Smooth muscle cell of the brain vasculature (primary cell): ENCODE measurements at places on chromosomes 3 and 15.
A peak's percentile ranks its signal among the peaks of the same experiment; 100 is the strongest.

DNA sequence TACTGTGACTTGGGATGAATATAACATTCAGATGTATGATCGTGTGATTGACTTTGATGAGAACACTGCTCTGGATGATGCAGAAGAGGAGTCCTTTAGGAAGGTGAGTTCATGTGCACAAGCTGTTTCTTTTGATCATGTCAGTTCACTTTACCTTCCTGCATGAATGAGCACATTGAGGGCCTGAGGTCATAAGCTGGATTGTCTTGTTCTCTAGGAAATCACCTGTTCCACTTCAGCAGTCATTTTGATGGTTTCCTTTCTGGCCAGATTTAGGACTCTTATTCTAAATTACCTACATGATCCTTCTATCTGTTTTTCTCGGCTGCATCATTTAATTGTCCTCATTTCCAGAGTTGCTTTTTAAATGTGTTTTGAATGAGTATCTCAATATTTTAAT is 4.1 kb downstream of the RCN2 start:
- DNase-seq = no peak

GRCh38 chr3:170961616-170962400 is 53.4 kb upstream of the EIF5A2 start:
- peak; percentile 29 for DNase-seq

DNA sequence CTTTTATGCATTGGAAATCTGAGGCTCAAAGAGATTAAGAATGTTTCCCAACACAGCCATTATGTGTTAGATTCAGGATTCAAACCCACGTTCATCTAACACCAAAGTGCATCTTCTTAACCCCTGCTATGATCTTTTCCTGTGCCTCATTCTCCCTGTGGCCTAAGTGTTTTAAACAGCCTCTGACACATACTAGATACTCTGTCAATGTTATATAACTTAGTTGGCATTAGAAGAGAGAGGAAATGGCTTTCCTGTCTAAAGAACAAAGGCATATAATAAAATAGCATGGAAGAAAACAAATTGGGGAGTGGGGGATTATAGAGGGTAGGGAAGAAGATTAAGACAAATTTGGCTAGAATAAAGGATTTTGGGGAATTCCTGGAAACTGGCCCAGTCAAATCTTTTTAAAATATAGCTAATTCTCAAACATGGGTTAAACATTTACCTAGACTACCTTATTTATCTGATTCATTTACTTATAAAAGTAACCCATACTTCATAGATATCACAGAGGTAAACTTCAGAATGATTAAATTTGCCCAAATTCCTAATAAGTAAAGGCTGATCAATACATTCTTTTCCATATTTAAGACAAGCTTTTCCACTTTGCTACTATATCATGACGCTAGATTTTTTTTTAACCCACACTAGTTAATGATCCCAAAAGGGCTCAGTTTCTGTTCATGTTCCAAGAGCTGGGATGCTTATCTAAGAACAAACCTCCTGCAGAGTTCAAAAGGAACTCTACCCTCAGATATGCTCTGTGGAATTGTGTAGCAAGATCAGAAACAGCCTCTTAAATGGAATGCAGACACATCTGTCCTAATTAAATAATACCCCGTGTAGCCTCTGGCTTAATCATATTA is 122.9 kb upstream of the PTPRG start:
- no peak for DNase-seq

- DNase-seq = peak; percentile 43
These were observed 70.7 kb downstream of the WNT5A start for GRCh38 chr3:55416331-55416821.

GRCh38 chr15:70271422-70272088 is 173.8 kb upstream of the TLE3 start:
- peak; percentile 89 for DNase-seq

- DNase-seq = no peak
These were observed 19.1 kb upstream of the XIRP1 start for GRCh38 chr3:39211332-39212130.

DNA sequence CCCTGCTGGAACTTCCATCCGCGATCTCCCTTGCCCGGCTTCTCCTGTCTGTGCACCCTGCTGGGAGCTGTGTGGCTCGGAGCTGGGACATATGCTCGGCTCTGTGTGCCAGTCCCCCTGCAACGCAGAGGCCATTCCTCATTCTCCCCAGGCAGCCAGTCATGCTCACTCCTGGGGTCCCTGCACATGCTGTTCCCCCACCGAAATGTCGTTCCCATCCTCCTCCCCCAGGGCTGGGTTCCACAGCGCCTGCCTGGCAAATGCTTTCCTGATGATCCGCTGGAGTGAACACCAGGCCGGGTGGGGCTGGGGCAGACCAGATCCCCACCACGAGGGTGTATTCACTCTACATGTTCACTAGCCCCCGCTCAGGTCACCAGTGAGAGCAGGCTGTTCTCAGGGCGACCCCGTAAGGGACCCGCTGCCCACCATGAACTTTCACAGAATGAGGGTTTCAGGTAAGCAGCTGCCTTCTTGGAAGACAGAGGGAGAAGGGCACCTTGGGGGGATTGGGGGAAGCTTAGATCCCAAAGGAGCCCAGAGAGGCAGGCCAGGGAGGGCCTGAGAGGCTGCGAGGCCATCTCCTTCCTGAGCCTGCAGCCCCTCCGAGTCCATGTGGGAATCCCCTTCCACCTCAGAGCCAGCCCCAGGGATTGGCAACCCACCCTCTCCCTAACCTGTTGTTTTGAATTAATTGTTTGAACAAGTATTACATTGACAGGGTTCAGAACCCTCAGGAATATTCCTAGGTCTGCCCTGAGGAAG is 88.7 kb upstream of the IQSEC1 start:
- DNase-seq = no peak

DNA sequence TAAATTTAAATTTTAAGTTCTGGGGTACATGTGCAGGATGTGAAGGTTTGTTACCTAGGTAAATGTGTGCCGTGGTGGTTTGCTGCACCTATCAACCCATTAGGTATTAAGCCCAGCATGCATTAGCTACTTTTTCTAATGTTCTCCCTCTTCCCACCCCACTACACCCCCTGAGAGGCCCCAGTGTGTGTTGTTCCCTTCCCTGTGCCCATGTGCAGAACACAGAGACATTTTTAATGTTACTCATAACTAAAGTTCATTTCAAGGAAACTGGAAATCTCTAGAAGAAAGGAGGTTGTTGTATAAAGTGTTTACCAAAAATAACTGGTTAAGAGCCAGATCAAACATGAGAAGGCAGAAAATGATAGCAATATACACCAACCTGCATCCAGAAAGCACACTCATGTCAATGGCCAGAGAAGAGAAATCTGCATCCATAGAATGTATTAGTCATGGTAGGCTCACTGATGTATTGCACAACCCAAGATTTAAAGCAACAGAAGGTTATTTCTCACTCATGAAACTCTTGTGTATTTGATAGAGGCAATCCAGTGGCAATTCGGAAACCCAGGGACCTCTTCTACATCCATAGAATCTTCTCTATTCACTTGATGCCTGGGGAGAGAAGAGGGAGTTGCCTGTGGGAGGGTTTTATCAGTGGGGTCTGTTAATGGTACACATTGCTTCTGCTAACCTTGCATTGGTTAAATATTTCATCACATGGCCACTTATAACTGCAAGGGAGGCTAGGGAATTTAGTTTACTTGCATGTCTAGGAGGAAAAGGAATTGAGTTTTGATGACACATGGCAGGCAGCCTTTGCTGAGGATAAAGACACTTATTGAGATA is 321.9 kb upstream of the RASGRP1 start:
- DNase-seq = no peak

DNA sequence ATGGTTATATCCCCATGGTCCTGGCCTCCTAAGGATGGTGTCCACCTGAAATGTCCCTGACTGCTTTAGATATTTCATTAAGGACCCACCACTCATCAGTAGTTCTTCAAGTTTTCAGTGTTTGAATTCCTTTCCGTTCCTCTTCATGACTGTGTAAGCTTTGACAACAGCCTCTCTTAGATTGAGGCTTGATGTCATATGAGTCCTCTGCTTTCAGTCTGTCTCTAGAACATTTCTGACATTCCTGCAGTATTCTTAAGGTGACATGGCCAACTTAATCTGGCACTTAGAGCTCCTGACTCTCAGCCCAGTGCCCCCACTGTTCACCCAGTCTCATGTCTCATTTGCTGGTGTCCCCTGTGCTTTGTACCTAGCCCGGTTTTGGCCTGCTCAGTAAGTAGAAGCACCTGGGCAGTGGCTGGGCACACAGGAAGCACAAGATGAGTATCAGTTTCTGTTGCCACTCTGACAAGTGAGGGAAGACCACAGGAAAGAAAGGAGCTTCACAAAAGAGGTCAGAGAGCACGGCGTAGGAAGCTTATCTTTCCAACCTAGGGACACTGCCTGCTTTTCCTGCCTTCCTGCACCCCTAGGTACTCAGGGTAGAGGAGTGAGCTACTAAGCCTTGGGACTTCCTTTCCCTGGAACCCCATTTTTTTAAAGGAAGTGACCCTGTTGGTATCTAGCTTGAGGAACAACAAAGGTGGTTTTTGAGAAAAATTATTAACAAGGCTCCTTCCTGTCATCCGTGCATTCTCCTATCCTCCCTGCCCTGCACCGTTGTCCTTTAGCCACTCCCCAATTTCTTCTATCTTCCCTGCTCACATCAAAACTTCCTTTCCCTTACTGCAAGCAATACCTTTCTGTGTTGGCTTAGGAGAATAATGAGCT is 103.1 kb downstream of the KLHL25 start:
- no peak for DNase-seq

- no peak for DNase-seq
These were observed 130.2 kb upstream of the FEZF2 start for GRCh38 chr3:62503516-62503915.

- DNase-seq = no peak
These were observed 140.7 kb downstream of the FHIT start for GRCh38 chr3:61110576-61110975.

DNA sequence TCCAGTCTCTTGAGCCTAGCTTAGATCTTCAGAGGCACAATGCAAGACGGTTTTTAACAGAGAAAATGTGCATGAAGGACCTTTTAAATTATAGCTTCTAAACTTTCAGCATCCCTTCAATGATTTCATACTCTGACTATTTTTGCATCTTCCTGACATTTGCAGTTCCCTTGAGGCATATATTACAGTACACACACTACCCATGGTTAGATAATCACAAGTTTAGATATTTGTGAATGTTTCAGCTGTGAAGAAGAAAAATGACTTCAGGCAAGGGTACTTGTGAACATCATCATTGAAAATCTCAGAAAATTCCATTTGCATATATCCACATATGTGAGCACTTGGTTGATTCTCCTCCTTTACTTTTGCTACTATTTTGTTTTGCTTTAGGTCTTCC is 341.5 kb downstream of the ROBO2 start:
- DNase-seq = no peak

DNA sequence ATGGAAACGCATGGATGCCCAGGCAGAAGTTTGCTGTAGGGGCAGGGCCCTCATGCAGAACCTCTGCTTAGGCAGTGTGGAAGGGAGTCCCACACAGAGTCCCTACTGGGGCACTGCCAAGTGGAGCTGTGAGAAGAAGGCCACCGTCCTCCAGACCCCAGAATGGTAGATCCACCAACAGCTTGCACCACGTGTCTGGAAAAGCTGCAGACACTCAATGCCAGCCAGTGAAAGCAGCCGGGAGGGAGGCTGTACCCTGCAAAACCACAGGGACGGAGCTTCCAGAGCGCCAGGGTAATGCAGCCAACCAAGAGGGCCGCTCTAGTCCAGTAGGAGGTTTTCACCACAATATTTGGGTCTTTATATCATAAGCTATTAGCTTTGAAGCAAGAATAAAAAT is 97.1 kb upstream of the IQSEC1 start:
- no peak for DNase-seq

DNA sequence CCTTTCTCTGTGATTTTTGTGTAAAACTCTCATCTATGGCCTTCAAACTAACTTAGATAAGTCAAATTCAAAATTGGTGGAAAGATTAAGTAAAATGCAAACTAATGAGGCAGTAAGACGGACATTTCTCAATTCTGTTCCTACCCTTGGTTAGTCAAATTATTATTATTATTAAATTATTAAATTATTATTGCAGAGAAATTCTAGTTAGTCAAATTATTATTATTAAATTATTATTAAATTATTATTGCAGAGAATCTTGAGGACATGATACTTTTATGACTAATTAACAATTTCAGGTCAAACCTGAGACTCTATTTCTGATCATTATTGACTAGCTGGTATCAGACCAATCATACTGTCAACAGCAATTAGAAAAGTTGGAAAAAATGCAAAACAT is 845.0 kb upstream of the NECTIN3 start:
- no peak for DNase-seq

- DNase-seq = no peak
These were observed 99.2 kb downstream of the AGBL1 start for GRCh38 chr15:86178845-86179244.

- no peak for DNase-seq
These were observed 14.8 kb upstream of the RBP2 start for GRCh38 chr3:139491027-139491700.

DNA sequence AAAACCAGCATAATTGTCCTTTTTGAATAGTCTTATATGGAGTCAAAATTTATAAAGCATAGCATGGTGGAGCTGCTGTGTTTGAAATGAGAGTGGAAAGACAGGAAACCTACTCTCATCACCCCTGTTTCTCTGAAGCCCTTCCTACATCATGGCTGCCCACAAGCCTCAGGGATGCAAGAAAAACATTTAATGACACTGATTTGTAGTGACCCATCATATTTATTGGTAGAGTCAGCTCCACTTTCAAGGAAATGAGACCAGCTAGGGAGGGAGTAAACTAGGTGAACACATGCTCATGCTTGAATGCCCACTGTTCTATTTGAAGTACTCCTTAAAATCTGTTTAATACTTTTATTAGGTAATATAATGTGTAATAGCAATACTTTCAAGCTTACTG is 494.3 kb upstream of the KCNMB2 start:
- no peak for DNase-seq

GRCh38 chr3:150811984-150812383 is 49.0 kb upstream of the SIAH2 start:
- DNase-seq = no peak

DNA sequence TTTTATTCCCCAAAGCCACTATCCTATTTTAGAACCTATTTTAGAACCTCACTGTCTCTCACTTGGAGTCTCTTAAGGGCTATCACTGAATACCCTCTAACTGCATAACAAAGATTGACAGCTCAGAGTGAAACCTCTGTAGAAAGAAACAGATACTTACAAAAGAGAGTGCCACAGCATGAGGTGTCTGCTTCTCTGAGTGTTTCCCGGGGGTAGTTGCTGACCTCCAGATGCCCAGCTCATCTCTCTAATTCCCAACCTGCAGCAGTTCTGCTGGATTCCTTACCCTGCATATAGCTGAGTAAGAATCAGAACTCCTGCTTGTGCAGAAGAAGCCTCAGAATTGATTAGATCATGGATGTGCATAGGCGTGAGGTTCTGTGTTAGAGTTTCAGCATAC is 34.5 kb downstream of the P3H2 start:
- DNase-seq = no peak

DNA sequence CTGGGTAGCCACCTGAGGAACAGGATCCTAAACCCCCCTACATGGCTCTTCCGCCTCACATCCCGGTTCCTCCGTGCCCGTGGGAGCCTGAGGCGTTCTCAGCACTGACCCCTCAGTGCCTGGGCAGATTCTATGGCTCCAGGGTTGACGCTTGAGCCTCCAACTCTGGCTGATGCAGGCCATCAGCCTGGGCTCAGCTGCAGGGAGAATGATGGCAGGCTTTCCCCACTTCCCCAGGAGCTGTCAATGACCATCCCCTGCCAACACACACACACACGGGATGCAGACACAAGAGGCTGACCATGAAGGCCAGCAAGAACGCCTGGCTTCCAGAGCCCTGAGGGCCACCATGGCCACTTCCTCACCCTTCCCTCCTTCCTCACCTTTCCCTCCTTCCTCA is 15.8 kb upstream of the IGDCC3 start:
- no peak for DNase-seq

- no peak for DNase-seq
These were observed 38.0 kb downstream of the SMAD3 start for GRCh38 chr15:67103432-67103831.

- no peak for DNase-seq
These were observed 55.0 kb downstream of the ZIC4 start for GRCh38 chr3:147351301-147351700.
